Choroid plexus epithelial cell (primary cell): ENCODE measurements at places on chromosomes 3 and 15.

- no peak for DNase-seq
Observed at GRCh38 chr3:102478160-102478559, 43.3 kb downstream of the ZPLD1 start.

DNA sequence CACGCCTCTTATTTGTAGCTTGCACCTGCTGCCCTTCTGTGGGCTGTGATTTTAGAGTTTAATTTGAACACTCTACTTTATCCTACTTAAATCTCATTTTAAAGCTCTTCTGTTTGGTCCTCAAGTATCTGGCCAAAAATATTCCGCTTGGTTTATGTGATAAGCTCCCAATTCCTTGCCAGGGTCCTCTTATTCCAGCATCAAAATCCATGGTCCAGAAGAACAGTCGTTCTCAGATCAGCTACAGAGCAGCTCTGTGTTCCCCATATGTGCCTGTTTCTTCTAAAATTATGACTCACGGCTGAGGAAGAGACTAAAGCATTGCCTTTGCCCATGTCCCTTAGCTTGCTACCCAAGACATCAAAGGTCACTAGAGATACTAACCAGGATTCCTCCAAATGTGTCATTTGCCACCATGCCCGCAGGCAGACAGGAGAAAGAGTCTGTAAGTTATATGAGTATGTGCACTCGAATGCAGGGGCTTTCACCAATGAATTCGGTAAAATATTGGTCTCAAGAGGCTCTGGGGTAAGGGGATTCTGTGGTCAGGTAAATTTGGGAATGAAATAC, 115.2 kb upstream of the ETV5 start:
- DNase-seq, result no peak

GRCh38 chr3:11187681-11188080, 33.4 kb downstream of the HRH1 start:
- DNase-seq, result peak; percentile 47

DNA sequence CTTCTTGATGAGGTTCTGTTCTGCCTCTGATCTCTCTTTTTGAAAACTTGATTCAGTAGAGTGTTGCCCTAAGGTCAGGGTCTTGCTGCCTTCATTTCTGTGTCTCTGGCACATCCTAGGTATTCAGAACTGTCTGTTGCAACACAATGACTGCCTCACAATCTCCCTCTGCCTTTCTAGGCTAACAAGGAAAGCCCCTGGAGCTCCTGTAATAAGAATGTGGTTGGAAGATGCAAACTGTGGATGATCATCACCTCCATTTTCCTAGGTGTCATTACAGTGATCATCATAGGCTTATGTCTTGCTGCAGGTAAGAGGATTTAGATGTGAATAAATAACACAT, 7.0 kb downstream of the C3orf52 start:
- peak; percentile 59 for DNase-seq

DNA sequence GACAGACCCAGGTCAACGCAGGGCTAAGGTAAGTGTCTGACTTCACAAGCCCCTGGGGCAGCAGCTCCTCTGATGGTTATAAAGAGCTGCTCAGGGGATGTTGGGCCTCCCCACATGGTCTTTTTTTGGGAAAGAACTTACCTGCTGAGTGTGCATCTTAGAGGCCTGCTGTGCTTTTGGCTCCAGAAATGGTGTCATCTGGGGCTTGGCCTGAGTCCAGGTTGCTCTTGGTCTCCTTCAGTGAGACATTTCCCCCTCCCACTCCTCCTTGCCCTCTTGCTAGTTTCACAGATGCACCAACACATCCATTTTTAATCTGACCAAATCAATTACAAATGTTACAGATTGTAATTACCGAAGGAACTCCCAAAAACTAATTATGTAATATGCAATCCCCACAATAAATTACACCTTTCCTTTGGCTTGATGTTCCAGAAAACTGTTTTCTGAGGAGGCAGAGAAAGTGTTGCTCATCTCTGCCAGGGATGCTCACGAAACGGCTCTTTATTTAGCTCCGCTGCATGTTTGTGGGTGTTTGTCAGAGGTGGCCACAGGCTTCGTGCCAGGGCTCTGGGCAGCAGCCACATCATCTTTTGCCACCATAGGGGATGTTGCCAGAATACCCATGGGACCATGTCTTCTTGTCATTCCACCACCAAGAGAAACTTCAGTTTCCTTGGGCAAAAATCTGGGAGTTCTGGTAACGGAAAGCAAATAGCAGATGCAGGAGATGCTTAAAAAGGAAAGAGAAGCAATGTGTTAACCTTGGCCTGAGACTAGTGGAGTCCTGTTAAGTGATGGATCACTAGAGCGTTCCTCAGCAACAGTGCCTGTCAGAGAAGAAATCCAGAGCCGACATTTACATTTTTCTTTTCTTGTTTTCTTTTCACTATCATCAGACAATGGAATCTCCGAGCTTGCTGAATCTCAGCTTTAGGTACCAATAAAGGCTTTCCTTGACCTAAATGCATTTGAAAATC, 799.9 kb downstream of the AGBL1 start:
- no peak for DNase-seq

DNA sequence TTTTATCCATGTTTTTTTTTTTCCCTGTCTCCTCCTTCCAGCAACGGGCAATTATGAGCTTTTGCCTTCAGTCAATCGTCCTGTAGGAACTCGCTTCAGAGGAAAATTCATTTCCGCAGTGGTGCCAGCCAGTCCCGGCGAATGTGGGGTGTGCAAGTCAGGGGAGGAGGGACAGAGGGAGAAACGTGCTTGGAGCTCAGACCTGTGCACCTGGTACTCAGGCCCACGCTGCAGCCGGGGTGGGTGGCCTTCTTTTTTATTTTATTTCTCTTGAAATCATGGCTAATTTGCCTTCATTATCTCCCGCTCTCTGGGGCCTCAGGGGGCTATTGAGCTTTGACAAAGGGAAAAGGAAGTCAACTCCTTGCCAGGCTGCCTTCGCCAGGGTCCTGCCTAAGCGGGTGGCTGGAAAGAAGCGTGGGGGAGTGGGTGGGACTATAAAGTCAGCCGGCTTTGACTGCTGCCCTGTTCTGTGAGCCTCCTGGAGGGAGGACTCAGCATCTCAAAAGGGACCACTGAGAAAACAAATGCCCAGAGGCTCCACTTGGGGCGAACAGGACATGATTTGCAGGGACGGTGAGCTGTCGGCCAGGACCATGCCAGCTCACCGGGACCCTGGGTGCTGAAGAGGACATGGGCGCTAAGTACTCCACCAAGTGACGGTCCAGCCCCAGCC, 5.5 kb downstream of the GRIP2 start:
- no peak for DNase-seq

DNA sequence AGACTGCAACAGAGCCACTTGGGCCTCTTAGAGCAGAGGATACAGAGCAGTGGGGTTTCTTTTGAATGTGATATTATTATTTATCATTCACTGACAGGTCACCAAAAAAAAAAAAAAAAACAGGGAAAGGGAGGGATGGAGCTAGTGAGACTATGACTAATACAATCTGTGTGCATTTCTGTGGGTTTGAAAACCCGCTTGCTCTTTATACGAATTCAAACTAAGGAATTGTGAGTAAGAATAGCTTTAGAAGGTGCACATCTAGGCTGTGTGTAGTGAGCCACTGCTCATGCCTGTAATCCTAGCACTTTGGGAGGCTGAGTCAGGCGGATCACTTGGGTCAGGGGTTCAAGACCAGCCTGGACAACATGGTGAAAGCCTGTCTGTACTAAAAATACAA, 186.6 kb upstream of the MANF start:
- DNase-seq, result no peak

DNA sequence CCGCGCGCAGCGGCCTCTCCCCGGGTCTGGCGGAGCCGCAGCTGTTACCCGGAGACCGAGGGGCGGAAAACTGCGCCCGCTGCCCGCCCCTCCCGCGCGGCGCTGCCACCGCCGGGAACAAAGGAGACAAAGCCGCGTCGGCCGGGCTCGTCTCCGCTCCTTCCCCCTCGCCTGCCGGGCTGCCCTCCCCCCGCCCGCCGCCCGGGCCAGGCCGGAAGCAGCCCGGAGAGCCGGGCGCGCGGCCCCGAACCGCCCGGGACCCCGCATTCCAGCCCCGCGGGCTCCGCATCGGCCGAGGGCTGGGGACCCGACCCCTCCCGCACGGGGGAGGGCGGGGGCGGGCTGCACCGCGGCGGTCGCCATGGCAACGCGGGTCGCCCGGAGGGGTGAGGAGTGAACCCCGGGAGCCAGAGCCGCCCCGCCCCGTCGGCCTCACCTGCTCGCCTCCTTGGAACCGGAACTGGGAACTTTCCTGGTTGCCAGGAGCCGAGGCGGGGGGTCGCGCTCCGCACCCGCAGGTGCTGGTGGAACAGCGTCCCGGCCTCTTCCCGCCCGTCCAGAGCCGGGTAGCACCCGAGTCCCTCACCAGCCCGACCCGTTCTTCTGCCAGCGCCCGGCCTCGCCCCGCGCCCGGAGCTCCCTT, 448 bp downstream of the PLXNB1 start:
- DNase-seq, result peak; percentile 17

DNA sequence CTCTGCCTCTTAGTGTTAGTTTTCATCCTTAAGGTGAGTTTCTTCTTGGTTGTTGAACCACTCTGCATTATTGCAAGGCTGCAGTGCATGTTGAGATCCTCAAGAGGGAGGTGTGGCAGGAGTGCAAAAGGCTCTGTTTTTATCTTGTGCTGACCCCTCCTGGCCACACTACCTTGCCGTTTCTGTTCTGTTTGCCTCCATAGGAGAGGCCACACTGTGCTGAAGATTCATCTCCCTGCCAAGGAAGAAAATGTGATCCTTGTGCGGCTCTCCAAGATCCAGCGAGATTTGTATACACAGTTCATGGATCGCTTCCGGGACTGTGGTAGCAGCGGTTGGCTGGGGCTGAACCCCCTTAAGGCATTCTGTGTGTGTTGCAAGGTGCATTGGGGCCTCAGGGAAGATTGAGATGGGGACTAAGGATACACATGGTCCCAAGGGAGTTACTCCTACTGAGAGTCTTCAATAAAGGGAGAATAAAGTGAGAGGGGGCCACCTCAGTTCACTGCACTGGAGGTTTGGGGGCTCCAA, 33.0 kb upstream of the TEX264 start:
- DNase-seq, result peak; percentile 92
